Cerebellar nuclear complex (tissue), 1 donor: ENCODE measurements at places on chromosomes 2 and 18.

- DNase-seq = no peak
Observed at GRCh38 chr2:75728614-75729419, 18.1 kb upstream of the GCFC2 start.

DNA sequence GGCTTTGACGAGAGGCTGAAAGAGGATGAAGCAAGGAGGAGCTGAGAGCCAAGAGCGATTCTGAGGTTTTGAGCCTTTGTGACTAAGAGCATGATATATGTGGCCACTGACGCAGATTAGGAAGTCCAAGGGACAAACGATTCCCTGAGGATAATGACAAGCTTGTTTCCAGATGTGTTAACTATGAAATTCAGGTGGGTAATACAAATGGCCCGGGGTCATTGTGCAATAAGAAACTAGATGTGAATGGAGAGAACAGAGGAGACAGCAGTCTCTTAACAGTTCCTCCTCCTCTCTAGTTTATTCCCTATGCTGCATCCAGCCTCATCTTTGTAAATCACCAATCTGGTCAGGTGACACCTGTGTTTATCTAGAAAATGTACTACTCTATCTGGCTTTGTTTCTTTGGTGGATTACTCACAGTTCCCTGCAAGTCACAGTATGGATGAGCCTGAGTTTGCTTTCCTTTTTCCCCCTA is 84.2 kb downstream of the SOCS6 start:
- DNase-seq = no peak

DNA sequence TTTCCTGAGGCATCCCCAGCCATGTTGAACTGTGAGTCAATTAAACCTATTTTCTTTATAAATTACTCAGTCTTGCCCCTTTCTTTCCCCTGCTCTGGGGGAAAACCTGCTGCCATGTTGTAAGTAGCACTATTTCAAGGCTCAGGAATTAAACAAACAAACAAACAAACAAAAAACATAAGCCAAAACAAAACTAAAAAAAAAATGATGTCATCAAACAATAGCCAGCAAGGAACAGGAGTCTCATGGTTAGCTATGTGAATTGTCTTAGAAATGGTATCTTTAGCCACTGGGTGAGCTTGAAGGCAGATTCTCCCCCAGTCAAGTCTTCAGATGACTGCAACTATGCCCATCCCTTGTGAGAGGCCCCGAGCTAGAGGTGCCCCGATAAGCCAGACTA is 823.4 kb upstream of the ZEB2 start:
- DNase-seq = no peak

GRCh38 chr2:178806543-178806942 is 680 bp downstream of the TTN start:
- no peak for DNase-seq

DNA sequence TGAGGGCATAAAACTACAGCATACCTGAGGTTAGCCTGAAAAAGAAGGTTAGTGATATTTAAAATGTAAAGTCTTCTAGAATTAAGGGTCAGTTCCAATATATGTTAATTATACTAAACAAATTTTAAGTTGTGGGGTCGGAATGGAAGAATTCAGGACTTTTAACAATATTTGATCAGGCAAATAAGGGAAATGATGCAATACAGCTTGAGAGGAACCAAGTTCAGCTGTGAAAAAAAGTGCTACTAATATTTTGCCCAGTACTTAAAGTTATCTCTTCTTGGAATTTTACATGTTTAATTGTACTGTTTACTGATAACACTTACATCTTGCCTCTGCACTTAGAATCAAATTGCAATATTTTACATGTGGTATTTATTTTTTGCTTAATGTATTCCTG is 345.5 kb upstream of the CWC22 start:
- DNase-seq = no peak

GRCh38 chr2:159855557-159856061 is 57.6 kb upstream of the CD302 start:
- no peak for DNase-seq

GRCh38 chr2:157327200-157327599 is 1.6 kb upstream of the ERMN start:
- DNase-seq = no peak

DNA sequence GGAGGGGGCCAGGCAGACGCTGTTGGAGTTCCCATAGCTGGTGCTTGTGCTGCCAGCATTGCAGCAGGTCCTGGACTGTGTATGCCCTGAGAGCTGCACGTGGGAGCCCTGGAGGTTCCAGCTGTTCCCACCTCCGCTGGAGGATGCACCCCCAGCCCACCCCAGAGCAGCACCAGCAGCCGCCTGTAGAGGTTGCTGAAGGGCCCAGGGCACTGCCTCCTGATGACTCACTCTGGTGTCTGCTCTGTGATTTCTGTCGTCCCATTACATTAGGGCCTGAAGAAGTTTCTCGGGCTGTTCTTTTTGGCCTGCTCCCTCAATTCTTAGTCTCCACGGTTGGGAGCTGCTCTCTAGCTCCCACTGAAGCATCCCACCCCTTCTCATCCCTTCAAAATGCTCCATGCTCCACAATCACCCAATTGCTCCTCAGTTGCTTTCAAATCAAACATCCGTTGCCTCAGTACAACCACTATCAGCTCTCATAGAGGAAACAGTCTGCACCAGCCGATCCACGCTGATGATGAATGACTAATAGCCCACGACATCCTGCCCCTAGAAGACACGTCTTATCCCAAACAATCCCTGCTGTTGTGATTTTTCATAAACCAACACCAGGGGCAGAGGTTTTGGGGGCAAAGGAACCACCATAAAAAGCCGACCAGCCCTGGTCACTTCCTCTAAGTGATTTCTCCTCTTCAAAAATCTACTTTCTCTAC is 65.2 kb upstream of the RNF152 start:
- no peak for DNase-seq

DNA sequence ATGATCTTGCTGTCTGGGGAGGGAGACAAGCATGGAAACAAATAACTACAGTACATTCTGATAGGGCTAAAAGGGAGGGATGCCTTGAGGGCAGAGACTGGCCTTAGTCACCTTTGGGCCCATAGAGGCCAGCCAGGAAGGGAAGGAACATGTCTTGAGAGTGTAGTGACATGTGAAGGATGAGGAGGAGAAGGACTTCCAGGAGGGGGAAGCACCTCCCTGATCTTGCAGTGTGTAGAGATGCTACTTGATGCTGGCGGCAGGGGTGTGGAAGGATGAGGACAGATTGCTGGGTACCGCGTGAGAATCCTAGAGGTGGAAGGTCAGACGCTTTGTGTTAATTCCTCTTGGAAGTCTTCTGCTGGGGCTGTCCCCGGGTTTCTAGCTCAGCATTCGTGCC is 13.1 kb downstream of the TET3 start:
- no peak for DNase-seq

DNA sequence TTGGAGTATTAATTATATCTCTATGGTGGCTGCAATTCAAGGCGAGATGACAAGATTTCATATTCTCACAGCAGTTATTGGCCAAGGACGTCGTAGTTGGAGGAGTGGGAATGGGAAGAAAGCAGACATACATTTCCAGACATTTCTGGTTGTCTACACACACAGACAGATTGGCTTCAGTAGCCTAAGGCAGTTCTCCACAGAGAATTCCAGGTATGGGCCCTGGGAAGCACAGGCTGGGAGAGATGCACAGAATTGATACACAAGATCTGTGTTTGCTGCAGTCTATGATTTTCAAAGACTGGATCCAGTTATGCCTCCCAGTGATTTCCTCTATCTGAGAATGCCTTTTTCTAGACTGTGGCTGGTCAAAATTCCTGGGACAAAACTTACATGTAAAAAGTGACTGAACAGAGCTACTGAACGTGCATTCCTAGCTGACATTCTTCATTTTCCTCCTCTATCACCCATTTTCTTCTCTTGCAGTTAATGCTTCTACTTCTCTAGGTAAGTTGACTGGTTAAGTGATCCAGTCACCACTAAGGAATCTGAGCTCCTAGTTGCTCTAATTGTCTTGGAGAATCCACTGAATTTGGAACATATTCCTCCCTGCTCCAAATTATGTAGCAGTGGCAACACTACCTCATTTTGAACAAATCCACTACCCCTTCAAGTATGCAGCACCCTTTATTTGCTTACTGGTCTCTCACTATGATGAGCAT is 386.7 kb upstream of the CDH7 start:
- no peak for DNase-seq

DNA sequence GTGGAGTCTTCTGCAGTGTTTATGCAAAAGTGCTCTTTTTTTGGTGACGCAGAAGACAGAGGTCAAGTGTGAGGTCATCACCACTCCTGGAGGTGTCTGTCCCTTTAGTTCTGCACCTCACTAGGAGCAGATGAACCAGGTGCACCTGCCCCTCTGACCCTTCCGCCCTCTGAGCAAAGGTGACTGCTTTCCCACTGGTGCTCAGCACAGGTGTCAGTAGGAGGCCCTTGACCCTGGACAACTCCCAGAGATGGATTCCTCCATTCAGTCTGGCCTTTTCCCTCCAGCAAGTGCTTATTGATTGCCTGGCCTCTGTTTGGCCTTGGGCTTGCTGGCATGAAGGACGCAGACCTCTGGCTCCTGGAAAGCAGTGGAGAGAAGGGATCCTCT is 8.7 kb upstream of the SLC4A3 start:
- no peak for DNase-seq

GRCh38 chr2:222993920-222994650 is 57.9 kb upstream of the KCNE4 start:
- peak; percentile 77 for DNase-seq

- no peak for DNase-seq
Observed at GRCh38 chr2:101339266-101339880, 30.9 kb upstream of the RNF149 start.
